ENCODE measurements at places on chromosomes 6 and 20.
A peak's percentile ranks its signal among the peaks of the same experiment; 100 is the strongest.

GRCh38 chr20:50311308-50312001 is 120.8 kb downstream of the CEBPB start:
- DNase-seq: no peak

GRCh38 chr20:35629427-35630145 is 14.0 kb downstream of the SPAG4 start:
- no peak for DNase-seq

DNA sequence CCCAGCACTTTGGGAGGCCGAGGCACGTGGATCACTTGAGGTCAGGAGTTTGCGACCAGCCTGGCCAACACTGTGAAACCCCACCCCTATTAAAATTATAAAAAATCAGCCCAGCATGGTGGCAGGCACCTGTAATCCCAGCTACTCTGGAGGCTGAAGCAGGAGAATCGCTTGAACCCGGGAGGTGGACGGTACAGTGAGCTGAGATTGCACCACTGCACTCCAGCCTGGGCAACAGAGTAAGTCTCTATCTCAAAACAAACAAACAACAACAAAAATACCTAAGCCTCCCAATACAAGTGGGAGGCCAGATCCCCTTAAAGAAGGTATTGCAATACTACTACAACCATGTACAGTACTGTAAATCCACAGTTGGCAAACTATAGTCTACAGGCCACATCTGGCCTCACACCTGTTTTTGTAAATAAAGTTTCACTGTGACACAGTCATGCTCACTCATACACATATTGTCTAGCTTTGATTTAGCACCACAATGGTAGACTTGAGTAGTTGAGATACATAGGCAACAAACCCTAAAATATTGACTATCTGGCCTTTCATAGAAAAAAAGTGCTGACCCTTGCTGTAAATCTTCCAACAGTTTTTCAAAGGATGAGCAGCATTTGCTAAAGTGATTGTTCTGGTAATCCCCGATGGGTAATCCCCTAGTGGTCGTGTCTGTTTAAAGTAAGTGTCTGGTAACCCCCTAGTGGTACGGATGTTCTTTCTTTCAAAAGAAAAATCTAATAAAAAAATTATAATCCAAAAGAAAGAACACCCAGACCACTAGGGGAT is 202.0 kb downstream of the RNGTT start:
- no peak for DNase-seq

GRCh38 chr6:11017090-11017489 is 27.0 kb downstream of the ELOVL2 start:
- DNase-seq: no peak

GRCh38 chr6:95530176-95530819 is 47.0 kb upstream of the MANEA start:
- DNase-seq: no peak

GRCh38 chr20:50664254-50664653 is 27.1 kb downstream of the RIPOR3 start:
- DNase-seq: no peak

- no peak for DNase-seq
Observed at GRCh38 chr20:50720026-50720425, 11.4 kb upstream of the PARD6B start.

DNA sequence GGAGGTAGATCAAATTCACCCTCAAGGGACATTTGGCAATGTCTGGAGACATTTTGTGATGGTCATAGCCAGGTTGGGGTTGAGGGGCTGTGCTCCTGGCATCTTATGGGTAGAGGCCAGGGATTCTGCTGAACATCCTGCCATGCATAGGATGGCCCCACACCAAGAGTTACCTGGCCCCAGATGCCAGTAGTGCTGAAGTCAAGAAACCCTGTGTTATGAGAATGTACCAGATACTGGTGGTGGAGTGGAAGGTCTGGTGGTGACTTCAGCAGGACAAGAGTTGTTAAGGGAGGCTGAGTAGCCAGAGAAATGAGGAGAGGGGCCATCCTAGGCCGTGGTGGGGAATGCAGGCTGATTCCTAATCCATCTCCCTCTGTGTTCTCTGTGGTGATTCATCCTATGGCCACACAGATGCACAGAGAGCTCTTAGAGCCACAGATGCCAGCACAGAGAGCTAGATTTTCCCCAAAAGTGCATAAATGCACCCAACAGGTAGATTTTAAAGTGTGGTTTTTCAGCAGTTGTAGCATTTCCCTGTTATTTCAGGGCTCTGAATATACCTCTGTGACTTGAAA is 43.6 kb downstream of the CDYL start:
- DNase-seq: peak; percentile 44

DNA sequence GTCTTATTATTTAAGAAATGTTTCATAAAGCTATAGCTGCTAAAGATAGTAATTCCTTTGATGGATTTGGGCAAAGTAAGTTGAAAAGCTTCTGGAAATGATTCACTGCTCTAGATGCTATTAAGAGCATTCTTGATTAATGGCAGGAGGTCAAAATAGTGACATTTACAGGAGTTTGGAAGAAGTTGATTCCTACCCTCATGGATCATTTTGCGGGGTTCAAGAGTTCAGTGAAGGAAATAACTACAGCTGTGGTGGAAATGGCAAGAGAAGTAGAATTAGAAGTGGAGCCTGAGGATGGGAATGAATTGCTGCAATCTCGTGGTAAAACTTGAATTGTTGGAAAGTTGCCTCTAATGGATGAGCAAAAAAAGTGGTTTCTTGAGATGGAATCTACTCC is 316.1 kb downstream of the UTRN start:
- DNase-seq: no peak

DNA sequence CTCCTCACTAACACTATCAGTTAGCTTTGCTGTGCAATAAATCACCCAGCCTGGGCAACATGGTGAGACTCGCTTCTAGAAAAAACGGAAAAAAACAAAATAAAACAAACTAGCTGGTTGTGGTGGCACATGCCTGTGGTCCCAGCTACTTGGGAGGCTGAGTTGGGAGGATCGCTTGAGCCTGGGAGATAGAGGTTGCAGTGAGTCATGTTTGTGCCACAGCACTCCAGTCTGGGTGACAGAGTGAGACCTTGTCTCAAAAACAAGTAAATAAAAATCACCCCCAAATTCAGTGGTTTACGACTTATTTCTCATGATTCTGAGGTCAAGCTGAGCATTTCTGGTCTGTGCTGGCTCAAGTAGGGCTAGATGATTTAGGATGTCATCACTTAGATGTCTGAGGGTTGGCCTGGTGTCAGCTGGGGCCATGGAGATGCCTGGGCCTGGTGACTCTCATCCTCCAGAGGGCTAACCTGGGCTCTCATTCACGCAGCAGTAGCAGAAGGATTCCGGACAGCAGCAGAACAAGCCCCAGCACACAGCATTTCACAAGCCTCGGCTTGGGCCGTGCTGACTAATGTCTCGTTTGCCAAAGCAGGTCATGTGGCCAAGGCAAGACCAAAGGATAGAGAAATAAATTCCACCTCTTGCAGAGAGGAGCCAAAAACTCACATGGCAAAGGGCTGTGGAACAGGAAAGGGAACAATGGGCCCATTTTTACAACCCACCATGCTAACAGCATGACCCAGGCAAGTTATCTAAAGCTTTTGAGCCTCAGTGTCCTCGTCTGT is 32.5 kb downstream of the MGME1 start:
- DNase-seq: peak; percentile 91

- peak; percentile 16 for DNase-seq
Observed at GRCh38 chr6:131660195-131660594, 23.1 kb downstream of the ENPP3 start.

- DNase-seq: peak; percentile 4
Observed at GRCh38 chr6:152316024-152316423, 321.1 kb downstream of the SYNE1 start.

All from AG08395 (cell line).